ENCODE measurements at places on chromosomes 3 and 15. TPM values are rescaled to one million over a fixed set of nuclear protein-coding genes. Genes with fewer than 3 reads are reported as not detected.

GRCh38 chr15:76116138-76116885 lies 56.5 kb downstream of the TMEM266 start:
- DNase-seq: no peak

- no peak for DNase-seq
Measured at GRCh38 chr15:65862682-65863081, 6.6 kb upstream of the RAB11A start.

DNA sequence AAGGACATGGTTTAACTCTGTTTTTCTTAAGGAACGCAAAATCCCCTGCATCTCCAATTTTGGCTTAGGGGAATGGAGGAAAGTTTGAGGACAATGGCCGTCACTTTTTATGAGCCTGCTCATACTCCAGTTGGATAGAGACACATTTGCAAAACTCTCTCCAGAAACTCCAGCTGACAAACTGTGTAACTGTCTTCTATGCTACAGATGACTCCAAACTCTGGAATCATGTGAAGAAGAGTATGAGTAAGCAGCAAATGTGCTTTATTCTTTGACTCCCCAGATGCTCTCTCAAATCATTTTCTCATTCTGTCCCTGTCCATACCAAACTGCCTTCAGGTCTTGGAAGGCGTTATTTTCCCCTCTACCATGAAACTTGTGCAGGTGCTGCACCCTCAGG lies 226.5 kb upstream of the GPR149 start:
- DNase-seq: no peak

GRCh38 chr15:62777671-62778070 lies 264.9 kb upstream of the TPM1 start:
- DNase-seq: no peak

DNA sequence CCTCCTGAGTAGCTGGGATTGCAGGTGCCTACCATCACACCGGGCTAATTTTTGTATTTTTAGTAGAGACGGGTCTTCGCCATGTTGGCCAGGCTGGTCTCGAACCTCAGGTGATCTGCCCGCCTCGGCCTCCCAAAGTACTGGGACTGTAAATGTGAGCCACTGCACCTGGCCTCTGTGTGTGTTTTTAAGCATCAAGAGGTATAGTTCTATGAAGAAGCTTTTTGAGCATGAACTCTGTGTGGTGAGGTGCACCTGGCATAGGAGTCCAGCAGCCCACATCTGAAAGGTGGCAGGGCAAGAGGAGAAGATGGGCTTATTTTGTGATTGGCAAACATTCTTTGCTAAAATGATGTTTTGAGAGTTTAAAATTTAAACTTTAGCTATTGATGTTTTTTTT lies 118.0 kb downstream of the DGKG start:
- DNase-seq: no peak

GRCh38 chr3:62843508-62843907 lies 31.7 kb downstream of the CADPS start:
- no peak for DNase-seq

- no peak for DNase-seq
Measured at GRCh38 chr15:69400850-69401249, 13.3 kb upstream of the KIF23 start.

Gene TEX9
- total RNA-seq: 12.2 TPM

DNA sequence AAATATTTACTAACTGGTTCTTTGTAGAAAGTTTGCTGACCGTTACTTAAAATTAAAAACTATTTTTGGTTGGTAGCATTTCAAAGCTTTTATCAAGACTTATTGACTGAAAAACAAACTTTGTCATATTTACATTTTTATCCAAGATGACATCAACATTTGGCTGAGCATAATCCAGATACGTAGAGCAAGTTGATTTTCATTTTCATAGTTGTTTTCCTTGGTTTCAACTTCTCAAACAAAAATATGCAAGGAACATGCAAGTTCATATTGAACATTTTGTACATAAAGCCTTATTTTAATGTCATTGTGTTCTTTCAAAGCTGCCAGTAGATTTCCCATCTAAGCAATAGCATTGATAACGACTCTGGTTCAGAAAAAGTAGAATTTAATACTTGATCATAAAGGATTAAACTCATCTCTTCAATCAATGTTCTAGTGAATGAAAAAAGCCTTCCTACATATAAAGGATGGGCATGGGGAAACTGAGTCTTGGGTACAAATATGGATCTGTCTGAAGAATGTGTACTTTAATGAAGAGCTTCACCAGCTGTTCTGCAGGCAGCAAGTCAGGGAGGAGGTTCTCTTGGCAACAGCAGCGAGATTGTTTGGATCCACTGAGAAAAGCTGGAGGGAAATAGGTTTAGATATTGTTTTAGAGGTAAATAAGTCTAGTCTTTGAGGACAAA lies 5.6 kb downstream of the RAB8B start:
- DNase-seq: peak; percentile 64

DNA sequence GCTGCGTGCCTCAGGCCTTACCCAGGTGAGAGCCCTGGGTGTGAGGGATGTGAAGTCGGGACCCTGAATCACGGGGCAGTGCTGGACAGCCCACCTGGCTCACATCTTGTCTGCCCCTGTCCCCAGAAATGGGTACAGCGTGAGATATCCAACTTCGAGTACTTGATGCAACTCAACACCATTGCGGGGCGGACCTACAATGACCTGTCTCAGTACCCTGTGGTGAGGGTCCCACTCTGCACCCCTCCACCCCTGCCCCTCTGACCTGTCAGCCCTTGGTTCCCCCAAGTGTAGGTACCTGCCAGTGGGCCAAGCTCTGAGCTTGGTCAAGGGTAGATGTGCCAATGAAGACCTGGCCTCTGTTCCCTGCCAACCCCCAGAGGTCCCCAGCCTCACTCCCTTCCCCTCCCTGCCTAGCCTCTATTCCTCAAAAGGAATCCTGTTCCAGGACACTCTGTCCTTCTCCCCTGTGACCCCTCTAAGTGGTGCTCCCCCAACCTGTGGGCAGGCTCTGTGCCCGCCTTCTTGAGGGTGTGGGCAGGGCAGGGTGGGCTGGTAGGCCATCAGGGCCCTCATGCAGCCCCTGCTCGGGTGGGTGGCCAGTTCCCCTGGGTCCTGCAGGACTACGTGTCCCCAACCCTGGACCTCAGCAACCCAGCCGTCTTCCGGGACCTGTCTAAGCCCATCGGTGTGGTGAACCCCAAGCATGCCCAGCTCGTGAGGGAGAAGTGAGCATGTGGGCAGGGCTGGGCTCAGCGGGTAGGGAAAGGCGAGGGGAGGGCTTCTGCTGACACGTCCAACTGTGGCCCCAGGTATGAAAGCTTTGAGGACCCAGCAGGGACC lies 25.1 kb downstream of the NBEAL2 start:
- DNase-seq: no peak

Gene SLC6A1
- 1.7 TPM for total RNA-seq

Gene STAC
- 12.6 TPM for total RNA-seq

Gene SUCNR1
- total RNA-seq: 0.39 TPM

DNA sequence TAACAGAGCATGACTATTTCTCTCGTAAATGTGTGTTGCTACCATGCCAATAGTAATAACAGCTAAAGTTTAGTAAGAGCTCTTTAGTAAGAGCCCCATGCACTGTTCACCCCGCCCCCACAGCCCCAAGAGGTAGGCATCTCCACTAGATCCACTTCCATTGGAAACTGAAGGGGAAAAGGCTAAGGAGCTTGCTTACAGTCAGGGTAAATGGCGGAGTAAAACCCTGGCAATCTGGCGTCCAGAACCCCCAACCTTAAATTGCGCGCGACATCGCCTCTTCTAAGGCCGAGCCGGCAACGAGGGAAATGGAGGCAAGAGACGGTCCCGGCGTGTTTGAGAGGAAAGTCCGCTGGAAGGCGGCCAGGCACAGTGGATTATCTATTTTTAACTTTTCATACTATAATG lies 654 bp upstream of the C3orf38 start:
- DNase-seq: peak; percentile 15

DNA sequence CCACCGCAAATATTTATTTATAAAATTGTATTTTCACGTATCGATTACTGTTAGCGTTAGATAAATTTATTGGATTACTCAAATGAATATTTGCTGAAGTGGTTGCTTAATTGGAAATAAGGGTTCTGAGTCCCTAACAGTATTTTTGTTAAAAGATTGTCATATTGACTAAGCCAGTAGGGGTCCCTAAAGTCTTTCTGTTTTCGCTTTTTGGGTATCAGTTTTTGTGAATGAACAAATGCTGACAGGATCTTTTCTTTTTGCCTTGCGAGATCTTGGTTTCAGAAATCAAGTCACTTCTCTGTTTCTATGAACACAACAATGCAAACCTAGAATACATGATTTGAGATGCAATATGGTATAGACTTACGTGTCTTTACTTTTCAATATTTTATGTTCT lies 7.1 kb downstream of the RAD51 start:
- DNase-seq: no peak

DNA sequence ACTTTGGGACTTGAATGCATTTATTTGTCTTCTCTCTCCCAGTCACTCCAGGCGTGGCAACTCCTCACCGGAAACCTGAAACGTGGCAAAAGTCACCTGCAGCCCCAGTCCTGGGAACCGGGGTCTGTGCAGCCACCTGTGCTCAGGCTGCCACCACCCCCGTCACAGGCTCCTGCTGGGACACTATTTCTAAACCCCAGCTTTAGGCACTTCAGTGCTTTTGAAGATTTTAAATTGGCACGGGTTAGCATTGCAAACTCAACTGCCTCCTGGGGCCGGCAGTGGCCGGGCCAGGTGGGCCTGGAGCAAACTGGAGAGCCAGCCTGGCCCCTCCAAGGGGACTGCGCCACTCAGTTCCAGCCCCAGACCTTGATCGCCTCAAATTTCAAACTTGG lies 146.7 kb upstream of the IQSEC1 start:
- DNase-seq: no peak

Gene GOLGA8K
- 0.30 TPM for total RNA-seq

DNA sequence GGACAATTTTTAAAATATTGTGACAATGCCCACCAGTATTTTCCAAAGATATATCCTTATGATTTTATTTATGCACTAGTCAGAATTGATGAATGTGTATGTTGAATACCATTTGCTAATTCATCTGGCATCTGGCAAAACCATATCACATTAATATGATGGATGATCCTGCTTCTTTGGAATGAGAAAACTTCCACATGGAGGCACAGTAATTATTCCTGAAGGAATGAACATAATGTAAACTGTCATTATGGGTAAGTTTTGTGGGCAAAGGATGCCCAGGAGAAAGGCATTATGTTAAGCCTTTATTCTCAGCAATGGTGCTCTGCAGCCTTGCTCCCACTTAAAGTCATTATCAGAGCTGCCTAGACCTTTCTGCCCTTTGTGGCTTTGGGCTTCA lies 113.0 kb upstream of the MME start:
- no peak for DNase-seq

Gene OR5K2
- total RNA-seq: not detected

Gene GRK7
- total RNA-seq: 0.10 TPM

Gene BCL6
- total RNA-seq: 32.2 TPM

Gene NUTM1
- total RNA-seq: not detected

Gene SCAMP5
- 3.2 TPM for total RNA-seq

DNA sequence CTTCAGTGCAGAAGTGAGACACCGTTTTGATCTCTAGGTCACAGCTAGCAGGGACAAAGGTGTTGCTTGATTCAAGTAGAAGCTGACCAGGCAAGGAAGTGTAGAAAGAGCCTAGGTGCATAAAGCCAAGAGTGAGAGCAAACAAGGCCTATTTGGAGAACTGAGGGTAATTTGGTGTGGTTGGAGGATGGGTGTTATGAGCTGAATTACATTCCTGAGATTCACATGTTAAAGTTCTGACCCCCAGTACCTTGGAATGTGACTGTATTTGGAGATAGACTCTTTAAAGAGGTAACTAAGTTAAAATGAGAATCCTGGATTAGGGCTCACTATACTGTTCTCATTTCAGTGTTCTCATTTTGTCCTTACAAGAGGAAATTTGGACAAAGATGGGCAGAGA lies 191.3 kb downstream of the ZMAT3 start:
- DNase-seq: no peak

- no peak for DNase-seq
Measured at GRCh38 chr3:120064641-120065040, 29.6 kb downstream of the GSK3B start.

- DNase-seq: peak; percentile 79
Measured at GRCh38 chr15:101451266-101451799, 38.2 kb downstream of the PCSK6 start.

Gene DOCK3
- total RNA-seq: 0.89 TPM

DNA sequence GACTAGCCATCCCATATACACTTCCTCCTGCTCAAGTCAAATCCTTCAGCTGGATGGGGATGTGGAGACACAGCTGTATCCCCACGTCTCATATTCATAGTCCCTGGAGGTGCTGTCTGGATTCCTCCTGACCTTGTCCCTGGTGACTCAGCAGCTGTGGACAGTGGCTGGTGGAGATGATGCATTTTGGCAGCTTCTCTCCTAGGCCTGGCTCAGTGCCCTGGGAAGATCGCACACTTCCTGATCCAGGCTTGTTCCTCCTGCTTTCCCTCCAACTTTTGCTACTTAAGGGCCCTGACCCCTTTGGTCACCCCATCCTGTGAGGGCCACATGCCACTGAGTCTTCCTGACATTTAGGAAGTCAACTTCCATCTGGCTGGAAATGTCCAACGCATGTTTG lies 44.4 kb downstream of the ADAMTSL3 start:
- DNase-seq: no peak

DNA sequence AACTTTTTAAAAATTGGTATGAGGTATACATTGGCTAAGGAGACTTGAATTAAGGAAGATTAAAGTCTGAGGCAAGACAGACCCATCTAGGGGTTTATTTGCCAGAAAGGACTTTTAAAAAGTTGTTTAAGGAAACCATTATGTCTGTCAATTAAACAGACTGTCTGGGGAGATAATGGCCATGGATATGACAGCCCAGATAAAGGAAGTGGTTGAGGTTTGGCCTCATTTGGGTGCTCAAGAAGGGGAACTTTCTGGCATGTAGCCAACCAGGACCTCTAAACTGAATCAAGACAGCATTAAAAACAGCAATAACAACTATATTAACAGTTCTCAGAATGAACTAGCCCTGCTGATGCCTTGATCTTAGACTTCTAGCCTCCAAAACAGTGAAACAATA lies 9.9 kb upstream of the CD200R1L start:
- no peak for DNase-seq

Gene FILIP1L
- total RNA-seq: 40.1 TPM

- no peak for DNase-seq
Measured at GRCh38 chr3:70383360-70383831, 71.0 kb upstream of the MDFIC2 start.

Gene PLSCR2
- not detected for total RNA-seq

DNA sequence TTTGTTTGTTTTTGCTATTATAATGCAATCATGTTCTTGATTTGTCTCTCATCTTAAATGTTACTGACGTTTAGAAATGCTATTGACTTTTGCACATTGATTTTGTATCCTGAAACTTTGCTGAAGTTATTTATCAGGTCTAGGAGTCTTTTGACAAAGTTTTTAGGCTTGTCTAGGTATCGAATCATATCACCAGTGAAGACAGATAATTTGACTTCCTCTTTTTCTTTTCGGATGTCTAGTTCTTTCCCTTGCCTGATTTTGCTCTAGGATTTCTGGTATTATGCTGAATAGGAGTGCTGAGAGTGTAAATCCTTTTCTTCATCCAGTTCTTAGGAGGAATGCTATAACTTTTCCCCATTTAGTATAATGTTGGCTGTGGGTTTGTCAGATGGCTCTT lies 719.7 kb upstream of the BCHE start:
- DNase-seq: no peak

Measured in skin of body (tissue), 3 donors.